H9 (cell line): ENCODE measurements at places on chromosomes 6 and 20. TPM values are rescaled to one million over a fixed set of nuclear protein-coding genes. Genes with fewer than 3 reads are reported as not detected.

- DNase-seq: no peak
Observed at GRCh38 chr6:30349421-30350177, 4.6 kb downstream of the RPP21 start.

- DNase-seq: no peak
Observed at GRCh38 chr6:5341845-5342244, 80.5 kb downstream of the FARS2 start.

GRCh38 chr20:34861386-34862084 lies 11.1 kb downstream of the GGT7 start:
- DNase-seq: no peak

DNA sequence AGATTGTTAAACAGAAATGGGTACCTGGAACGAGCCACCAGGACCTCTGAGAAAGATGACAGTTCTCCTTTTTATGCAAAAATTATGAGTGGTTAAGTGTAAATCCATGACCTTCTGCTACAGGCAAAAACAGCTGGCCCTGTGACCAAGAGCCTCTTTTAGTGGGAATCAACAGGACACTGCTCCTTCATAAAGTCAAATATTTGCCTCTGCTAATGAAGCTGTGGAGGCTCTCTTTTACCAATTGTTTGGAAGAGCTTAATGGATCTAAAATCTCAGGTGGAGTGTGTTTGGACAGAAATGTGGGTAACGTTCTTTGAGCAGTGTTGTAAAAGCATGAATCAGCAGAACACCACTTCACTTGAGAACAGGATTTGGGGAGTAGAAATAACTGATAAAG lies 117.5 kb upstream of the PCSK2 start:
- DNase-seq: no peak

DNA sequence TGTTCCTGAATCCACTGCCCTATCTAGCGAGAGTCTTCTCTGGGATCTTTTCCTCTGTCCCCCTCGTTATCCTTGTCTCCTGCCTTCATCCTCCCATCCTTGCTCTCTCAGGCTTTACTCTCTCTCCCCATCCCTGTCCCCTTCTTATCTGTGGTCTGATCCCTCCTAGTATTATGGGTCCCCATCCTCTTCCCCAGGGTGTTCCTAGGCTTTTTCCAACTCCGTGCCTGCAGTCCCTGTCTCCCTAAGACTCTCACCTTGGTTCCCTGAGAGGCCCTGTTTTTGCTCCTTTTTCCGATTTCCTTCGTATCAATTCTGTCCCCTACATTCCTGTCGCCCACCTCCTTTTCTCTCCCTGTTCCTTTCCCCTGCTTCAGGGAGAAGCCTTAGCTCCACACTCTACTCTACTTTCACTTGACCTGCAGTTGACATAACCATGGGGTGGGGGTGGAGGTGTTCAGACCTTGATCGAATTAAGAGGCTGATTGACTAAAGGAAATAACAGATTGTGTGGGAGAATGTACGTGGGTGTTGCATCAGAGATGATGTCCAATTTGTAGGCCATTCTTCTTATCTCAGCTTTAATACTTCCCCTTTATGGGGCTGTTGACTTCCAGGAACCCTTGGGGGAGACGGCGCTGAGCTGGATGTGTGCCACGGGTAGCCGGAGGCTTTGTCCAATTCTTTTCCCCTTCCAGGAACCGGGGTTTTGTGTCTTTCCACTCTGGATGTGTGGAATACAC lies 905 bp downstream of the PPARD start:
- no peak for DNase-seq

DNA sequence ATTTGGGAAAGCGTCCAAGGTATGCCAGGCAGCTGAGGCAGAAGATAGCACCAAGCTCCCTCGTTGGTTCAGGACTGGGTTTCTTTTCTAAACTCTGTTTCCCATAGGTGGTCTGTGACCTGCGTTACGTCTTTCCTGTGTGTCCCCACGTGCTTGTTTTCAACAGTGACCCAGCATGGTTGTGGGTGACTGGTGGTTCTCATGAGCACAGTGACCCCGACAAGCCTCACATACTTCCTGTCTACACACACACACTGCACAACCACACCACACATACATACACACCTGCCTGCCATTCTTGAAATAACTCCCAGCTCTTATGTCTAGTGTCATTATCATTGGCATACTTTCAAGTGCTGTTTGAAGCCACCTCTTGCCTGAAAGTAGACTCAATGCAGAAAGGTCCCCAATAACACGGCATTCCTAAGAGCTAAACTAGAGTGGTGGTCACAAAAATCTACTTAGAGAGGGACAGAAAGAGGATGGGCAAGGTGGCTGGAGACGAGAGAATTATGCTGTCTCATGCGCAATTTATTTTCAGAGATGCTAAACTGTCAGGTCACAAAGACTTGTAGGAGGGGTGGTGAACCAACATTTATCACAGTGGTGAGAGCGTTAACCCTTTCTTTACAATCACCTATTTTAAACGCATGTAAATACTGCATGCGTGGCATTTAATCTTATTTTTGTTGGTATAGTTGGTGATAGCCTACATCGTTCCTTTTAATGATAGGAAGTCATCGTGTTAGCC lies 66.7 kb downstream of the GCNT2 start:
- DNase-seq: no peak

GRCh38 chr20:59322081-59322480 lies 21.7 kb downstream of the EDN3 start:
- no peak for DNase-seq

The PSORS1C2 gene
- total RNA-seq: 0.31 and 0.33 TPM in 2 replicates

DNA sequence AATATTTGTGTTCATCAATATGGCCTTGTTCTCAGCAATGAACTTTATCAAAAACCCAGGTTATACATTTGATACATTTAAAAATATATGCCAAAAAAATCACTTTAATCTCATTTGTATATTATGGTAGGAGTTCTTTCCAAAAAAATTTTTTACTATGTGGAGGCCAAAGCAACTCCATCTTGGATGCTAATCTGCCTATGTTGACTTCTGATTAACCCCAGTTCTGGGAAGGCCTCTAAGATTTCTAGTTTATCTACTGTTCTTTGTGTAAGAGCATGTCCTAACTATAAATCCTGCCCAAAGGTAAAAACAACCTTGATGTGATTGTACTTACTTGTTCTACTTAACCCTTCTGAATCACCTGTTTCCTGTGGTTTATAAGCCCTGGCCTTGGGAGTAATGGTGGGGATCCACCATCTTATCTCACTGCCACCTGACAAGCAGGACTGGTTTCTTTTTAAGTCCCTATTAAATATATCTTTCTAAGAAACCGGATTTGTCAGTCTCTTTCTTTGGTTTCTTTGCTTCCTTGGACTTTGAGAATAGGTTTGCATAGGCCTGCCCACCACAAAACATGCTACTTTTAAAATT lies 46.7 kb downstream of the RNGTT start:
- no peak for DNase-seq

- no peak for DNase-seq
Observed at GRCh38 chr6:101722991-101723579, 329.6 kb downstream of the GRIK2 start.

GRCh38 chr6:64128301-64129024 lies 492.9 kb downstream of the PHF3 start:
- no peak for DNase-seq

GRCh38 chr20:17806107-17806506 lies 106.3 kb downstream of the BANF2 start:
- DNase-seq: no peak

- DNase-seq: no peak
Observed at GRCh38 chr6:93581371-93581770, 162.0 kb upstream of the EPHA7 start.

The IL17F gene
- not detected in 2 replicates for total RNA-seq

- DNase-seq: no peak
Observed at GRCh38 chr20:1842281-1842680, 52.9 kb upstream of the SIRPA start.

The CFB gene
- 0.31 and 0.39 TPM in 2 replicates for total RNA-seq

The EDN1 gene
- 2.1 and 2.6 TPM in 2 replicates for total RNA-seq

- no peak for DNase-seq
Observed at GRCh38 chr6:36178544-36178943, 18.0 kb upstream of the BRPF3 start.

DNA sequence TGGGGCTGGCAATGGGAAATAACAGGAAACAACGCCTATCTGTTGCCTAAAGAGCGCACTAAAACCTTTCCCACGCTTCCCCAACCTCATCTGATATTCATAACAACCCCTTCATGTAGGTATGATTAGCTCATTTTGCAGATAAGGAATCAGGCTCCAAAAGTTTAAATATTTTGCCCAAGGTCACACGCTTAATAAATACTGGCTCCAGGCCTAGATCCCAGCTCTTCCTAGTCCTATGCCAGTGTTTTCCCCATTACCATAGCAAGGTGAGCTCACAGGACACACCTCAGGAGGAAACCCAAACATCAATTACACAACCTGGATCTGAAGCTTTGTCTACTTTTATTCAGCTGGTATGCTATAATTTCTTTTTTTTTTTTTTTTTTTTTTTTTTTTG lies 19.6 kb downstream of the MBOAT1 start:
- DNase-seq: no peak

GRCh38 chr6:84897988-84898594 lies 133.7 kb upstream of the TBX18 start:
- DNase-seq: no peak

The SLA2 gene
- 0.13 and 0.20 TPM in 2 replicates for total RNA-seq

The GABRR2 gene
- not detected in 2 replicates for total RNA-seq

DNA sequence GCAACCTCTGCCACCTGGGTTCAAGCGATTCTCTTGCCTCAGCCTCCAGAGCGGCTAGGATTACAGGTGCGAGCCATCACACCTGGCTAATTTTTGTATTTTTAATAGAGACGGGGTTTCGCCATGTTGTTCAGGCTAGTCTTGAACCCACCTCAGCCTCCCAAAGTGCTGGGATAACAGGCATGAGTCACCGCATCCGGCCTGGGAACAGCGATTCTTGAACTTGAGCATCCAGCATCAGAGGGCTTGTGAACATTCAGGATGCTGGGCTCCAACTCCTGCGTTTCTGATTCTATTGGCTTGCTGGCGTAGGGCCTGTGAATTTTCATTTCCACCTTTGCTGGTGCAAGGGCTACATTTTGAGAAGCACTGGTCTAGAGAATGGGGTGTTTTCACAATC lies 24.5 kb upstream of the PIM1 start:
- no peak for DNase-seq

The MCHR2 gene
- total RNA-seq: not detected in 2 replicates

DNA sequence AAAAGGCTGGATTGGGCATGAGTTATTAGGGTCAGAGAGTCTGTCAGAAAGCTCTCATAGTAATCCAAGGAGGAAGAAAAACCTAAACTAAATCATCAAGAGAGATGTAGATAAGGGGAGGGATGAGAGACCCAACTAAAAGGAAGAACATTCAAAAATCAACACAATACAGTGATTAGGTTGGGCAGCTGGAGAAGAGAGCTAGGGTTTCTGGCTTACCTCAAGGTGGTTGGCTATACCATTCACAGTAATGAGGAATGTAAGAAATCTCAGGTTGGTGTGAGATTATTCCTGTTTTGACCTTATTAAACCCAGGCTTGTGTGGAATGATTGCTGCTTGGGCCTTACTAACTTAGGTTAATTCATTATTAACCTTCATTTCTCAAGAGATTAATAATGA lies 6.2 kb upstream of the COX7A2 start:
- no peak for DNase-seq

The OTOR gene
- not detected in 2 replicates for total RNA-seq

DNA sequence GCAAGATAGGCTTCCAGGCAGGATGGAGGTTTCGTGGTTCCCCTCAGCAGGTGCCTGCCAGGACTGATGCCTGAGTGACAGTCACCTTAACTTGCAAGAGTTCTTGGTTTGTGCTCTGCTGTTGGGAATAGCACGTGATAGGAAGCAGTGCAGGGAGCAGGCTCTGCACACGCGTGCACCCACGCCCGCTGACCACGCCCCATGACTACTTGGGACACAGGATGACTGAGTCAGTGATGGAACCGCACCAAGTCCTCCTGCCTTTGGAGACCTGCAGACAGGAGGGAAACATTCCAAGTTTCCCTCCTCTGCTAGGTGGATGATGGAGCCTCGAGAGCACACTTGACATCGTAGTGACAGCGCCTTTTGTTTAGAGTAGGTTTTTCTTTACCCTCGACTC lies 164.2 kb downstream of the DTNBP1 start:
- no peak for DNase-seq

DNA sequence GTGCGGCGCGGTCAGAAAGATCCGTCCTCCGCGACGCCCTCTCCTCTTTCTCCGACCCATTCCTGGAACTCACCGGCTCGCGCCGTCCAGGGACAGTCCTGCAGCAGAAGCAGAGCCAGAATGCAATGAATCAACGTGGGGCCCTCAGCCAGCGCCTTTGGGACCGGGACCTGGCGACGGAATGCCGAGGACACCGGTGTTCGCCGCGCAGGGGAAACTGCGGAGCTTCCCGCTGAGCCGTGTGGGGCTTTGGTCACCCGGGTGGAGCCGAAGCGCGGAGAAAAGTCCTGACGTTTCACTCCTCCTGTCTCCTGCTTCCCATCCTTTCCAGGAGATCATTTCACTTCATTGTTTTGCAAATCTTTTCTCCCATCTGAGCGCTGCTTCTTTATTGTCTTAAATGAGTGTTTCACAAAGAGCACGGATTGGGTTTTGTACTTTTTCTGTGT lies 26.5 kb downstream of the ULBP1 start:
- no peak for DNase-seq

The C6orf132 gene
- total RNA-seq: 45.1 and 48.4 TPM in 2 replicates

GRCh38 chr20:44457016-44457415 lies 18.7 kb upstream of the TTPAL start:
- DNase-seq: no peak

DNA sequence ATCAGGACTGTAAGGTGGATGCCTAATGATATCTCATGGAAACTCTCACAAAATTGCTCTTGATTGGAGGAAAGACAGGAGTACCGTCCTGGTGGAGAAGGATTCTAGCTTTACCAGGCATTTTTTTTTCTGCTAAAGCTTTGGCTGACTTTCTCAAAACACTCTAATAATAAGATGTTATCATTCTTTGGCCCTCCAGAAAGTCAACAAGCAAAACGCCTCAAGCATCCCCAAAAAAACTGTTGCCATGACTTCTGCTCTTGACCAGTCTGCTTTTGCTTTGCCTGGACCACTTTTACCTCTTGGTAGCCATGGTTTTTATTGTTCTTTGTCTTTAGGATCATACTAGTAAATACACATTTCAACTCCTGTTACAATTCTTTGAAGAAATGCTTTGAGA lies 55.5 kb upstream of the RUNX2 start:
- DNase-seq: no peak

- DNase-seq: no peak
Observed at GRCh38 chr6:32108094-32108627, 977 bp downstream of the TNXB start.

GRCh38 chr6:97820400-97820799 lies 537.4 kb upstream of the MMS22L start:
- no peak for DNase-seq

- DNase-seq: no peak
Observed at GRCh38 chr6:118313762-118314161, 234.3 kb upstream of the PLN start.
